ENCODE measurements at places on chromosomes 6 and 20. TPM values are rescaled to one million over a fixed set of nuclear protein-coding genes. Genes with fewer than 3 reads are reported as not detected.

The FRS3 gene
- 6.8 TPM for total RNA-seq

The NHLRC1 gene
- 1.2 TPM for total RNA-seq

DNA sequence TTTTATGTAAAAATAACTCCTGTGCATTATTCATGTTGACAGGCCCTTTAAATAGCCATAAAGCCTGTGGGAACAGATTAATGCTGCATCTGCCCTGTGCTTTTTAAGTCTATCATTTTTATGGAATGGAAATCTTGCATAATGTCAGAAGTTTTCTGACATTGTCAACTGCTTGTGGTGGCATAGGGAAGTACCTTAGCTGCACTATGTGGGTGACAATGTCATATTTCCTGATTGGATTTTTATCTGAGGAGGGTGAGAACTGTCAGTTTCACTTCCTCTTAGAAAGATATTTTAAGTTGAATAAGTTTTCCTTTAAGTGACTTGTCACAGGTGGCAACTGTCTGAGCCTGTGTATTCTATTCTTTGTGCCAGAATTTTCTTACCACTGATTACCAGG, 267.9 kb downstream of the PLCB1 start:
- DNase-seq, result no peak

DNA sequence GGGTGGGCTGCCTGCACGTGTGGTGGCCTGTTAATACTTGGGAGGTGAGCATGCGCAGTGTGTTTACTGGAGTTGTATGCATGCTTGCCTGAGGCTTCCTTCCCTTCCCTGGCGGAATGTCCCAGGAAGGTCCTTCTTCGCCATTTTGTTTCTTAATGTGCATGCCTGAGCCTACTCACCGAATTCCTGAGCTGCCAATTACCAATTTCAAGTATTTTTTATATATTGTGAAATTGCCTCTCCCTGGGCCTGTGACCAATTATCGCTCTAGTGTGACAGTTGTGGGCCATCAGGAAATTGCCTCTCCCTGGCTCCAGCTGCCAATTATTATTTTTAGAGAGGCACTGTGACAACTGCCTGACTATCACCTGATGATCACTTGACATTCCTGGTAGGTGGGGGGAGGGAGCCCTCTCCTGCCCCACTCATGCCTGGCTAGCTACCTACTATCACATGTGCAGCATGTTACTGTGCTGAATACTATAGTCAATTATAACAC, 70.0 kb downstream of the FAM50B start:
- no peak for DNase-seq

GRCh38 chr6:76510489-76510888, 438.0 kb upstream of the IMPG1 start:
- no peak for DNase-seq

GRCh38 chr6:46539866-46540265, 48.6 kb upstream of the RCAN2 start:
- DNase-seq, result no peak

GRCh38 chr20:45872626-45873025, 8.4 kb upstream of the ZSWIM1 start:
- DNase-seq, result no peak

The PLAGL1 gene
- 164 TPM for total RNA-seq

DNA sequence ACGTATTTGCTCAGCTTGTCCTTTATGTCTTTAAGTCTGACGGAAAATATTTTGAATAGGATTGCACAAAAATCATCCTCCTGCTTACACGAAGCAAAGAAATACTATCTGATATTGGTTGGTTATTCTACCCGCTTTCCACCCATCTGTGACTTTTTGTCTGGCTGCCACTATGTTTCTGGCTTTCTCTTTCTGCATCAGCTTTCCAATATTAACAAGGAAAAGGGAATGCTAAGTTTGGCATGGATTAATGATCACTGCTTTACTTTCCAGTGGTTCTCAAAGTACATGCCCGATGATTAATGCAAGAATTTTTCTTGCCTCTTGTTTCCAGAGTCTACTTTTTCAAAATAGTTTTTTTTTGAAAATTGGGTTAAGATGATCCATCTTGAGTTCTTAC, 57.0 kb downstream of the RNF144B start:
- DNase-seq, result no peak

The BTN1A1 gene
- total RNA-seq, result 0.11 TPM

The LY6G6F gene
- total RNA-seq, result not detected

DNA sequence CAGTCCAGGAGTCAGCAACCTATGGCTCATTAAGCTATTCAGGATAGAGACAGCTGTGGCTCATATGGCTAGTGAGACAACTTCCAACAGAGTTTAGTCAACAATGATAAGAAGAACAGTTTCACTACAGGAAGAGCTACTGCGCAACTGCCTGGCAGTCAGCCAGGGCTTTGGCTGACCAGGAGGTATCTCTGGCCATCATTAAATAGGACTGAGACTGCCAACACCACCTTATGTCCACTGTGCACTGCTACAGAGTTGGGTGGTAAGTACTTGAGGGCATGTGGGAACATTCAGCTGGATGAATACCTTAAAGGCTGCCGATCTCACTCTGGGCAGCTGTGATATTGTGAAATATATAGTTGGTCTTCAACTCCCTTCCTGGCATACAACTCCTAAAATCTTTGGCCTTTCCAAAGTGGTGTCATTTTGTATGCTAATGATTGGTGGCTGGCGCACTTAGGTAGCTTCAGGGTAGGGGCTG, 52.2 kb upstream of the FAM83C start:
- DNase-seq, result no peak

The PRRT1 gene
- 4.5 TPM for total RNA-seq

GRCh38 chr20:16175322-16175961, 397.8 kb downstream of the KIF16B start:
- no peak for DNase-seq

The GGTLC1 gene
- total RNA-seq, result not detected

The OPN5 gene
- not detected for total RNA-seq

The CDH22 gene
- 0.18 TPM for total RNA-seq

- no peak for DNase-seq
These were observed 62.4 kb downstream of the FAM229B start for GRCh38 chr6:112149719-112150263.

DNA sequence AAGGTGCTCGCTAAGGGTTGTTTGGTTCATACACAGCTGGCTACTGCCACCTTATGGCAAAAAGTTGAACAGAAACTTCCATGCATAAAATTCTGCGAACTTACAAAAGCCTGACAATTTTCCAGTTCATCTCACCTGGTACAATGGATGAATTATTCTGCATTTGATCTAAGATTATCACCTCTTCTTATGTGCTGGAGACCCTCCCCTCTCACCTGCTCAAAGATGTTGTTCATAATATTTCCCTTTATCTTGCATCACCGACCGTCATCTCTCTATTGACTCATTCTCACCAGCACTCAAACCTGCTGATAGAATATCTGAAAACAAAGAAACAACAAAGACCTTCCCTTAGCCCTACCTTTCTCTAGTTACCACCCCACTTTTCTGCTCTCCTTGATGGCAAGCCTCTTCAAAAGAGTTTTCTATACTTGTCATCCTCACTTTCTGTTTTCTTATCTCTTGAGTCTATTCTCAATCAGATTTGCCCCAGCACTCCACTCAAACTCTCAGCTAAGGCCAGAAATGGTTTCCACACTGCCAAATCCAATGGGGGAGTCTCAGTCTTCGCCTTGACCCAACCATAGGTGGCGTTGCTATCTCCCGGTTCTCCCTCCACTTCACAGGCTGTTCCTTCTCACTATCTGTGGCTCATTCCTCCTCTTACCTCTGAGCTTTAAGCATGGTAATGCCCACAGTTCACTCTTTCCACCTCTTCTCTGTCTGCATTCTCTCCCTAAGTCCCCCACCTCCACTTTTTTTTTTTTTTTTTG, 25.8 kb downstream of the SNRNP48 start:
- no peak for DNase-seq

The JPH2 gene
- total RNA-seq, result 4.2 TPM

DNA sequence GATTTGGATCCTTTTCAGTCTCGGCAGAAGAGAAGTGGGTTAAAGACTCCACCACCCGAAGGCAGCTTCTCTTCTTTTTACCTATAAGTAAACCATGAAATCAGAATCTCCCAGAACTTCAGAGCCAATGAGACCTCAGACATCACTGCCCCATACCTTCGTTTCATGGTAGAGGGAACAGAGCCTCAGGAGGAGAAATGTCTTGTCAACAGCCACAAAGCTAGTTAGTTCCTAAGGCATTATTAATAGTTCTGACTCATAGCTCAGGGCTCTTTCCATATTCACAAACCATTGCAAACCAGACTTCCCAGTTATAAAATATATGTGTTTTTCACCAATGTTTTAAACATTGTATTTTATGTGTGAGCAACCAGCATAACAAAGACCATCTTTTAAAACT, 118.7 kb upstream of the RIPOR2 start:
- DNase-seq, result no peak

The ADGRG6 gene
- 36.6 TPM for total RNA-seq

Measured in mesothelial cell of epicardium (in vitro differentiated cells).